ENCODE measurements at places on chromosomes 2 and 18.

DNA sequence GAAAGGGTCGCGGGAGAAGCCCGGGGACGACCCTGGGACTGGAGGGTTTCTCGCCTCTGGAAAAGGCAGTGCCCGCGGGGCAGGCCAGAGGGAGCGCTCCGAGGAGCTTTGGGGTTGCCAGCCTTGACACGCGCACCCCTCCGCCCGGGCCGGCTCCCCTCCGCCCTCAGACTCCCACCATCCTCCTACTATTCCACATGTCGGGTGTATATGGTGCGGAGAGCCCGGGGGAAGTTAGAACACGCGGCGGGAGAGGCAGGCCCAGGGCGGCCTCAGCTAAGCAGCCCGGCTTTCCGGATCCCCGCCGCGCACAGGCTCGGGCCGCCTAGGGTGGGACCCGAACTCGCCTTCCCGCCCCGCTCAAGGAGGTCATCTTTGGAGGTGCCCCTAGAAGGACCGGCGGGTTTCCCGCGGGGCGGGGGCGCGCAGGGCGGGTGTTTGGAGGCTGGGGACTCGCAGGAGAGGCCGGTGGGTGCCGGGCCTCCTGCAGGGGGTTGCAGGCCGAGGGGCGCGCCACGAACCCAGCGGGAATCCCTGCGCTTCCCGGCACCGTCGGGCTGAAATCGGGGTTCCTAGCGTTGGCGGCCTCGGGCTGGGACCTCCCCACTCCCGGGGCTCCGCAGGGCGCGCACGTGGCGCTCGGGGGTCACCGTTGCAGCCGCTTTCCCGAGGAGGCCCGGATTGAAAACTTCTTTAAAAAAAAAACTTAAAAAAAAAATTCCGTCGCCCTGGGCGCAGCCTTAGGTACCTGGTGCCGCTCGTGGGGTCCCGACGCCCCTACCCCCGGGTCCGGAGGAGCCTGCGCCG lies 3.7 kb downstream of the NFATC1 start:
- DNase-seq = no peak

DNA sequence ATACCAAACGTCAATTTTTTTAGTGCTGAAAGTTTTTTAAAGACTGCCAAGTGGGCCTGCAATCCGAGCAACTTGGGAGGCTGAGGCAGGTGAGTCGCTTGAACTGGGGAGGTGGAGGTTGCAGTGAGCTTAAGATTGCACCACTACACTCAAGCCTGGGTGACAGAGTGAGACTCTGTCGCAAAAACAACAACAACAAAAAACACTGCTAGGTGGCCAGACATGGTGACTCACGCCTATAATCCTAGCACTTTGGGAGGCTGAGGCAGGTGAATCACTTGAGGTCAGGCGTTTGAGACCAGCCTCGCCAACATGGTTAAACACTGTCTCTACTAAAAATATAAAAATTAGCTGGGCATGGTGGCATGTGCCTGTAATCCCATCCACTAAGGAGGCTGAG lies 202.8 kb upstream of the COPS8 start:
- DNase-seq = no peak

GRCh38 chr2:134675314-134675713 lies 43.5 kb downstream of the TMEM163 start:
- no peak for DNase-seq

DNA sequence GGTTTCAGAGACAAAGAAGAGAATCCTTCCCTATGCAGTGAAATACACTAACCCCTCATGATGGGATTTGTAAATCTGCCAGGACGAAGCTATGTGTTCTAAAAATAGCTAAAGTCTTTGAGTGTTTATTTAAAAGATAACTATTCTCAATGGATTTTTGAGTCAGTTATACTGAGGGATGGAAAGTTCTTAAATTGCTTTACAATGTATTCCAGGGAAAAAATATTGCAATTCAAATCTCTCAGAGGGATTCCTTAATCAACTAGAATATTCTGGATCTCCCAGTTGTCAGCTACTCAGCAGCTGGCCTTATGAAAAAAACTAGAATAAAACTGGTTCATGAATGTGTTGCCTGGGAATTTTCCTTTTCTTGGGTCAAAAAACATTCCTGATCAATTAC lies 312.4 kb downstream of the PLCL1 start:
- no peak for DNase-seq

DNA sequence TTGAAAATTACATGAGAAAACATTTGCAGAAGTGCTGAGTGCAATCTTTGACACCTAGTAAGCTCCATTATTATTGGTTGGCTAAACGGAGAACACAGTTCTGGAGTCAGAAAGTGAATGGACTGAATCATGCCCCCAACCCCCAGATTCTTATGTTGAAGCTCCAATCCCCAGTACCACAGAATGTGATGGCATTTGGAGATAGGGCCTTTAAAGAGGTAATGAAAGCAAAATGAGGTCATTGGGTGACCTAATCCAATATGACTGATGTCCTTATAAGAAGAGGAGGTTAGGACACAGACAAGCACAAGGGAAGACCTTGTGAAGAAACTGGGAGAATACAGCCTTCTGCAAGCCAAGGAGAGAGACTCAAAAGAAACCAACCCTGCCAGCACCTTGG lies 200.9 kb upstream of the EPAS1 start:
- no peak for DNase-seq

DNA sequence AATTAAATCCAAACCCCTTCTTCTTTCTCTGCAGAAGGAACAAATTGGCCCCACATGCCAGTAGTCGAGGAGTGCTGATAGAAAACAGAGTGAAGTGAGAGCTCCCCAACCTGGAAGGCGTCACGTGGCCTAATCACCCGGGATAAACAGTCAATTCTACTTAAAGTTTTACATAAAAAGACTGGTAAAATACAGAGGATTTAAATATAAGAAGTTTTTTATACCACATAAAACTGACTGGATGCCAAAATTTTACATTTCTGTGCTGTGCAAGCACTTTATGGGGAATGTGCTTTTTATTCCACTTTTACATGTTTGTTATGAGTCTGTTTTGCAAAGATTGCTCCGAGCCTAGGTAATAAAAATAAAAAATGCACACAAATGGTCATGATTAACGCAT lies 1586.8 kb upstream of the ACVR2A start:
- DNase-seq = no peak

GRCh38 chr2:80365762-80366161 lies 61.2 kb upstream of the LRRTM1 start:
- DNase-seq = no peak

Data from NCI-H2081 treated with DMSO at 0.1 percent for 48 hours (cell line).